Uterus (tissue), 4 donors: ENCODE measurements at places on chromosomes 4 and X.

GRCh38 chr4:14254252-14254651, 626.7 kb upstream of the BOD1L1 start:
- DNase-seq, result peak; percentile 12

DNA sequence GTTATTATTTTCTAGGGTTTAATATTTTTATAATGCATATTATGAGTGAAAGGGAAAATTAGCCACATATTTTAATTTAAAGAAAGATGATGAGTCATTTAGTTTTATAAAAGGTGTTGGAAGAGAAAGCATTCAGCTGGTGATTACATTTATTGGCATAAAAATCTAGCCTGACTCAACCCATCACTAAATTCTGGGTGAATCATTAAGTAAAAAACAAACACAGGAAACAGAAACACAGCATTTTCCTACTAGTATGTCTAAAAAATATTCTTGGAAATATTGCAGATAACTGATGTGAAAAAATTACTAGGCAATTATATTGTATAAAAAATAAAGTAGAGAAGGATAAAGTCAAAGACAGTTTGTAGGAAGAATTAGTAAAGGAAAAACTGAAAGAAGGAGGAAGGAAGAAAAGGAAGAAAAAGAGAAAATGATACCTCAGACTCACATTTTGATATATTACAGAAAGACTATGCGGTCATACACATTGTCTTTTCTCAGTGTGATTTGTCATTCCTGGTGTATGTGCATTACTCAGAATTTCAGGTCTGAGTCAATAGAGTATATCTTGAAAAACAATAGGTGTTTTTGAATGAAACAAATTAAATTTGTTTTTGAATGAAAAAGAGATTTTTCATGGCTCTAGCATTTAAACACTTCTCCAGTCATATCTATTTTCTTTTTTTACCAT, 48.0 kb upstream of the SPOCK3 start:
- DNase-seq, result no peak

- DNase-seq, result no peak
Measured at GRCh38 chr4:184099000-184099399, 118.7 kb downstream of the ENPP6 start.

- no peak for DNase-seq
Measured at GRCh38 chrX:126485409-126485808, 67.2 kb downstream of the DCAF12L1 start.

DNA sequence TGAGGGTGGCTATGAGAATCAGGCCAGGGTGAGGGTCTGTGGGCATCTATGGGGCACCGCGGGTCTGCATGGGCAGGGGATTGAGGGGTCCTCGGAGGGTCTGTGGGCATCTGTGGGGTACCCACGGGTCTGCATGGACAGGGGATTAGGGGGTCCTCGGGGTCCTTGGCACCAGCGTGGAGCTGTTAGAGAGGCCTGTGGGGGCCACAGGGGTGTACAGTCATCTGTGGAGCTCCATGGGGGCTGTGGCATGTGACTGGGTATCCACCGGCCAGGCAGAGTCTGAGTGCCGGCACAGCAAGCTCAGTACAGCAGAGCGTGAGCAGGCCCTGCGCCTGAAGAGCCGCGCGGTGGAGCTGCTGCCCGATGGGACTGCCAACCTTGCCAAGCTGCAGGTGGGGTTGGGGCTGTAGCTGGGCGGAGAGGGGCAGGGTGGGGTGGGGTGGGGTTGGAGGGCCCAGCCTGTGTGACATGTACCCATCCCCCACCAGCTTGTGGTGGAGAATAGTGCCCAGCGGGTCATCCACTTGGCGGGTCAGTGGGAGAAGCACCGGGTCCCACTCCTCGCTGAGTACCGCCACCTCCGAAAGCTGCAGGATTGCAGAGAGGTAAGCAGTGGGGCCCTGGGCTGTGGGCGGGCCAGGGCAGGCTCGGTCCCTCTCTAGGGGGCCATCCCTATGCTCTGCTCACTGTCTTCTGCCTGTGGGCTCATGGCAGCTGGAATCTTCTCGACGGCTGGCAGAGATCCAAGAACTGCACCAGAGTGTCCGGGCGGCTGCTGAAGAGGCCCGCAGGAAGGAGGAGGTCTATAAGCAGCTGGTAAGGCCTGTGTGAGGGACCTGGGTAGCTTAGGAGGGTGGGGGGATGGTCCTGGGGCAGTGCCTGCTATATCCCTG, 12.9 kb downstream of the CCDC22 start:
- DNase-seq, result no peak

DNA sequence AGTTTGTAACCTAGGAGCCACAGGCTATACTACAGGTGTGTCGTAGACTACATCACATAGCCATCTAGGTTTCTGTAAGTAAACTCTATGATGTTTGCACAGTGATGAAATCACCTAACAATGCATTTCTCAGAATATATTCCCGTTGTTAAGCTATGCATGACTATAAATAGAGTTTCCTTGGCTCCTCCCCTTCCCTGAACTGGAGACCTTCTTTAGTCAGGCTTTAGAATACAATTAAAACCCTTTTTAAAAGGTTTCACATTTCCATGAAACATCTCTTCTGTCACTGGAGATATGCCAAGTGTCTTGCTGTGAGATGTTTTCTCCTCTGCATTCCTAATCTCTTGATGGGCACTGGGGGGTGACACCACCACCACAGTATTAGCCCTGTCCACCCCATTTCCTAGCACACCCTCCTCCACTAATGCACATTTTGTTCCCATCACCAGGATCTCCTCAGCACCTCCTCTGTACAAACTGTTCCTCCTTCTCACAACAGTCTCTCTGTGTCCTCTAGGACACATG, 334.6 kb upstream of the CPEB2 start:
- DNase-seq, result no peak

- DNase-seq, result no peak
Measured at GRCh38 chr4:117700111-117700892, 334.0 kb upstream of the NDST3 start.

- DNase-seq, result no peak
Measured at GRCh38 chrX:19549838-19550237, 34.5 kb upstream of the MAP3K15 start.

DNA sequence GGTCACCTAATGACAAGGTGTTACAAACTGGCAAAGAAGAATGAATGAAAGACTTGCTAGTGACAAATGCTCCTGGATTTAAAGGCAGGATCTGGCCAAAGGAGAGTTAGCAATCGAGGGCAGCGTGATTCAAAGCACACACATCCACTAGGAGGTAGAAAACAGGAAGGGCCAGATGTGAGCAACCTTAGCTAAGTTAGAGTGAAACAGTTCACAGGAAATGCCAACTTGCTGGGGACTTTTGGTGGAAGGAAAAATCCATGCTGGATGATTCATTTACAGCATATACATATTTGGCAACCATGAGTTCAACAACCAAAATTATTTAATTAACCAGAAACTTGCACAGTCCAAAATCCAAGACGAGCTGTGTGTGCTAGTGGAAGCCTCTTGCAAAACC, 276.9 kb downstream of the PTTG2 start:
- no peak for DNase-seq

- peak; percentile 64 for DNase-seq
Measured at GRCh38 chrX:51496501-51497291, at the start of gene NUDT11. NUDT11 (minus strand) TSS chrX:51496592; CDS start chrX:51496444, 148 bp downstream.

DNA sequence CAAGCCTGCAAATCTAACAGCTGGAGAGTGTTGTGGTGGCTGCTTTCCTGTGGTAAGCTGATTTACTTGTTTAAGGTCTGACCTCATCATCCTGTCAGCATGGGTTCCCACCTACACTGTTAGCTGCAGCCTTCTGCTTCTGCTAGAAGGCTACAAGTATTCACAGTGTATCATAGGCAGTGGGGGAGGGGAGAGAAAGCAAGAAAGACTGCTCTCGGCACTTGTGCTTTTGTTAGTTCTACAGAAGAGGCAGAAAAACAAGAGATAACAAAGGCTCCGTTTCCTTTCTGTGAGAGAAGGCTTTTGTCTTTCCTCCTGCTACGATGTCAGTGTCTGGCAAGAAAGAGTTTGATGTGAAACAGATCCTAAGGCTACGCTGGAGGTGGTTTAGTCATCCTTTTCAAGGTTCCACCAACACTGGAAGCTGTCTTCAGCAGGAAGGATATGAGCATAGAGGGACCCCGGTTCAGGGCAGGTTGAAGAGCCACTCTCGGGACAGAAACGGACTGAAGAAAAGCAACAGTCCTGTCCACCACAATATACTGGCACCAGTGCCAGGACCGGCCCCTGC, at the start of gene KLHL4:
Gene KLHL4 (plus strand): TSS at position 232 of the 571 bp plus-strand sequence. CDS start 92 bp downstream, at position 324.
- DNase-seq, result peak; percentile 56

DNA sequence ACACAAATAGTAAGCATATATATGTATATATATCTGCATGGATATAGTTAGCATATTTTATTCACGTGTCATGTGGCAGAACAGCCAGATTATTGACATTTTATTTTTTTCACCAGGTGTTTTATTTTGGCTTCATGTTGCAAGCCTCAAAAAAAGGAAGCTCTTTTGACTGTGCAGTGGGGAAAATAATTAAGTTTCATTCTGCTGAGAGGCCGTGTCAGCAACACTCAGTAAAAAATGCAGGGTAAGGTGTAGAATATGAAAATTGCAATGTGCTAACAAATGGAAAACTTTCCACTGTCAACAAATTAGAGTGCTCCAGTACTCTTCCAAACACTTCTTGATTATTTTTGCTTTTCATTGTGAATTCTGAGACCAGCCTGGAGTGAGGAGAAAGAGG, 511.5 kb downstream of the GLUD2 start:
- DNase-seq, result no peak

GRCh38 chr4:123786920-123787319, 390.3 kb downstream of the SPRY1 start:
- DNase-seq, result peak; percentile 23

- no peak for DNase-seq
Measured at GRCh38 chr4:120053911-120054310, 12.7 kb downstream of the MAD2L1 start.

DNA sequence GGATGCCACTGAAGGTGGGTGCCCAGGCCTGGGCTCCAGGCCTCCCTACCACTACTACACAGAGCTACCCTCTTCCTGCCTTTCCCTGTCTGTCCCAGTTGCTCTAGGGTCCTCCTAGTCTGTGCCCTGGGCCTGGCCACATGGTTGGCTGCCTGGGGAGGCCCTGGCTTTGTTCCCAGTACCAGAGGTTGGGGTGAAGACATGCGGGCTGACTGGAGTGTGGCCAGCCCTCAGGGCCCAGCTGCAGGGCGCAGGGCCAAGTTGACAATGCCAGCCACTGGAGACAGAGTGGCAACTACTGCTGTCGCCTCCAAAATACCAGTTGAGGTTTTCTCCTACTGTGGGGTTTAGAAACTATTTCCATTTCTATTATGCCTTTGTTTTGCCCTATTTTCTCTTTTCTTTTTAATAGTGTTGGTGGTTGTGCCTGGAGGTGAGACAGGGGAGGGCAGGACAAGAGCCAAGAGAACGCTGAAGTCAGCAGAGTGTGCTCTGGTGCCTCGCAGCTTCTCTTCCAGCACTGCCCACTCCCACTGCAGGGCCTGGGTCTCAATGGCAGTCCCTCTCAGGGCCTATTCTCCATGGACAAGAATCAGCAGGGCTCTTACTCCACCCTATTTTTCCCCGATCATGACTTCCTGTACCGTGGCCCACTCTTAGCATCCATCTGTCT, 32.2 kb upstream of the XPNPEP2 start:
- DNase-seq, result no peak

- no peak for DNase-seq
Measured at GRCh38 chr4:150363721-150364688, 217.9 kb upstream of the MAB21L2 start.

GRCh38 chr4:8709729-8710360, 117.3 kb downstream of the CPZ start:
- peak; percentile 2 for DNase-seq

- DNase-seq, result no peak
Measured at GRCh38 chr4:154125340-154125739, 336.5 kb upstream of the SFRP2 start.

GRCh38 chr4:155975511-155975910, 21.8 kb upstream of the CTSO start:
- no peak for DNase-seq

DNA sequence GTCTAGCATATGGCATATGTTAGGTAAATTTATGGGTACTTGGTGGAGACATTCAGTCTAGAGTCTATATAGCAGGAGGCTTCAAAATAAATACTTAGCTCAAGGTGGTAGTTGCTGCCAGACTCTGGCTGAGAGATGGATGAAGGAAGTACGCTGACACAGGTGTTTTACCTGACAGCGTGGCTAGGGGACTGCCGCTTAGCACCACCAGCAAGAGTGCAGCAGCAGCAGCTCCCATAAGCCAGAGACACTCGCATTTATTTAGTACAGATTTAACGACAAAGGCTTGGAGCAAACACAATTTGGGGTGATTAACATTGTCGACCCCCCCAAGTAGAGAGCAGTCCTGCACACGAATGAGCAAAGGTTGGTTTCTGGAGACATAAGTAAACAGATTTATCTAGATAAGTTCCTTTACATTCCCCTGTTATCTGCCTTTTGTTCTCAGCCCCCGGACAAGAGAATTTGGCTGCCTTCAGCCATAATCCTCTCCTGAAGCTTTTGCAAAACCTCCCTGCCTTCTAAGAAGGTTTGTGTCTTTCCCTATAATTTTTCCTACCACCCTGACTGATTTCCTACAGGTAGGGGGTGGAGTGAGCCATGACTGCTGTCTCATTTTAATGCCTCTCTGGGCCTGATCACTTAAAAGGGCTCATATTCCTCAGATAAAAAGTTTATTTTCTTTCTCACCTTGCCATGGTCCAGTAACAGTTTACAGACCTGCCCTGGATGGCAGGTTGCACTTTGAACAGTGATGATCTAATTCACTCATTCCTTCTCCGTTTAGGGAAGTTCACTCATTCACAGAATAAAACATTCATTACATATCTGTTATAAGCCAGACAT, 64.6 kb downstream of the RHOH start:
- no peak for DNase-seq

GRCh38 chr4:40309250-40309774, 25.8 kb upstream of the CHRNA9 start:
- peak; percentile 86 for DNase-seq

- DNase-seq, result no peak
Measured at GRCh38 chrX:140110081-140110650, 144.8 kb upstream of the CXorf66 start.

GRCh38 chrX:118216509-118216908, 99.9 kb upstream of the KLHL13 start:
- DNase-seq, result no peak

GRCh38 chr4:4765811-4766210, 93.7 kb upstream of the MSX1 start:
- DNase-seq, result peak; percentile 16

- no peak for DNase-seq
Measured at GRCh38 chr4:124104101-124104500, 608.4 kb downstream of the ANKRD50 start.

- DNase-seq, result no peak
Measured at GRCh38 chr4:183714626-183715025, 55.5 kb downstream of the TRAPPC11 start.

- no peak for DNase-seq
Measured at GRCh38 chrX:112852851-112853250, 12.2 kb upstream of the AMOT start.

DNA sequence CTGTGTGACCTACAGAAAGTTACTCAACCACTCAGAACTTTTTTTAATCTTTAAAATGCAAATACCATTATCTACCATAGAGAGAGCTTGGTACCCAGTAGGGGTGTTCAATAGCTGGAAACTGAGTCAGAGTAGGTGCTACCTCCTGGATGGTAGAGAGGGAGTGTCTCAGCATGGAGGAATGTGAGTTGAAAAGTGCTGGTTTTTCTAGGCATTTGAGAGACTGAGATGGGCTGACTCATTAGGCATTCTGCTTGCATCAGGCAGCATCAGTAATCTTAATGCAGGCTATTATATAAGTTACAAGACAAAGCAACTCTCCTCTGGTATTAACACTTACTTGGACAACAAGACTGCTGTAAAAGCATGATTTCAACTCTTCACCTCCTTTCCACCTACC, 70.9 kb upstream of the ARHGEF9 start:
- DNase-seq, result no peak

- DNase-seq, result peak; percentile 22
Measured at GRCh38 chr4:48578132-48578968, 88.3 kb downstream of the ZAR1 start.

- no peak for DNase-seq
Measured at GRCh38 chr4:123553279-123553678, 156.7 kb downstream of the SPRY1 start.
